ENCODE measurements at places on chromosomes 2 and 18.

DNA sequence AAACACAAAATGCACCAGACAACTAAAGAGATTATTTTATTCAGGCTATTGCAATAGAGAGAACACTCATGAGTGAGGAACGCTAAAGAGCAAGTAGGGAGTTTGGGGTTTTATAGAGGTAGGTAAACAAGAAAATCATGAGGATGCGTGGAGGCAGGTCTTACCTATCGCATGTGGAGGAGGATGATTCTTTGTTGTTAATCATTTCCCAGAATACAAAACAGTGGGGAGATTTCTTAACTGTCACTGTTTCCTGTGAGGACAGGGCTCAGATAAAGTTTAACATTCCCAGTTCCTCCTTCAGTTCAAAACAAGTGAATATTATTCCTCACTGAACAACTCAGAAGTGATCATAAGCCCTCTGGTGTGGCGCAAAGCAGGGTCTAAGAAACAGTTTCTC is 156.1 kb upstream of the MGAT5 start:
- no peak for DNase-seq

- no peak for DNase-seq
These were observed 677.0 kb upstream of the FANCL start for GRCh38 chr2:58918141-58918540.

GRCh38 chr2:126975671-126976655 is 77.3 kb downstream of the TEX51 start:
- DNase-seq: no peak

DNA sequence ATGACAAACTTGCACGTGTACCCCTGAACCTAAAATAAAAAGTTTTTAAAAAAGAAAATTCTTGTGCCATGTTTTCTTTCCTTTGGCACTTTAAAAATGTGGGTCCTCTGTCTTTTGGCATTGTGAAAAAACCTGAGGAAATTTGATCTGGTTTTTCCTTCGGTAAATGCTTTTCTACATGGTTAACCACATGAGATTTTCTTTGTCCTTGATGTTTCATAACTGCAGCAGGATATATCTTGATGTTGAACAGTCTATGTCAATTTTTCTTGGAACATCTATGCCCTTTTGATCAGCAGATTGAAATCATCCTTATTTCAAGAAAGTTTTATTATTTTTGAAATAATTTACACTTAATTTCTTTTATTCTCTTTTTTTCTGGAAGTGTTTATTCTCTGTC is 109.1 kb downstream of the TMEM17 start:
- DNase-seq: no peak

- no peak for DNase-seq
These were observed 760 bp upstream of the STON1 start for GRCh38 chr2:48529194-48529593.
